Nephron progenitor cell (in vitro differentiated cells): ENCODE measurements at places on chromosomes 6 and 20.

GRCh38 chr20:36872852-36873251 is 3.1 kb upstream of the TLDC2 start:
- no peak for DNase-seq

DNA sequence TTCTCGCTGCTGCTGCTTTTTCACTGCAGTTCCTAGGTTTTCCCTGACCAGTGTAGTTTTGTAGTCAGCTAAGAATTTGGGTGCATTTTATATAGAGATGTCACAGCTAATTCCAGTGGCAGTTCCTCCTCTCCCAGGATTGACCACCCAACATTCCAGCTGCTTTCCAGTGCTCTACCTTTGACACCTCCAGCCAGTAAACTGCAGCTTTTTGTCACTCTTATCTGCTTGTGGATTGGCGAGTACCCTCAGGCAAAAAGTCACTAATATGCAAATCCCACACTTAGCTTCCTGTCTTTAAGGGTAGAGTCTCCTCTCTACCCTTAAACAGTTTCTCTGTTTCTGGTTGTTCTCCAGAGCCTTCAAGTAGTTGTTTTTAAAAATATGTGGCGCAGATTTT is 146.9 kb upstream of the KCNG1 start:
- no peak for DNase-seq

DNA sequence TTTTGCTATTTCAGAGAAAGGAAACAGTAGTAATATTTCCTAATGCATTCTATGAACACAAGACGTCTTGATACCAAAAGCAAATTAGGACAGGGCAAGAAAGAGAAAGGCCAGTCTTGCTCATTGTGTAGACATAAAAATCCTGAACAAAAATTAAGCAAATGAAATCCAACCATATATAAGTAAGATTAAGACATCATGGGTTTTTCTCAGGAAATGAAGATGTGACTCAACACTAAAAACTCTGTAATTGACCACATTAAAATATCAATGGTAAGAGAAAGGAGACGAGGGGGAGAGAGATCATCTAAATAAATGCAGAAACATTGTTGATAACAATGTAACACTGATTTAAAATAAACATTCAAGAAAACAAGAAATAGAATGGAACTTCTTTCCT is 205.4 kb downstream of the SOD2 start:
- DNase-seq: no peak

GRCh38 chr6:140857739-140858380 is 1274.9 kb upstream of the GJE1 start:
- DNase-seq: no peak

DNA sequence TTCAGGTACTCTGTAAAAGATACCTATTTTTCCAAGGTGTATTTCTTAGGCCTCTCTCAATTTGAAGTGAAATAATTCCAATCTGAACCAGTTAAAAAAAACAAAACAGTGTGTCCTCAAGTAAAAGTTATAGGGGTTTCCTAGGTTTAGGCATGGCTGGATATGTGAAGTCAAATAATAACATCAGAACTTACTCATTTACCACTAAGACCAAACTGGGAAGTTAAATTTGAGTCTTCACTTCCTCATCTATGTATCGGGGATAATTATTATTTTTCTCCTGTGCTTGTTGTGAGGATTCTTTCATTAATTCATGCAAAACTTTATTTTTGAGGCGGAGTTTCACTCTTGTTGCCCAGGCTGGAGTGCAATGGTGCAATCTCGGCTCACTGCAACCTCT is 86.2 kb upstream of the PTPRK start:
- DNase-seq: no peak

DNA sequence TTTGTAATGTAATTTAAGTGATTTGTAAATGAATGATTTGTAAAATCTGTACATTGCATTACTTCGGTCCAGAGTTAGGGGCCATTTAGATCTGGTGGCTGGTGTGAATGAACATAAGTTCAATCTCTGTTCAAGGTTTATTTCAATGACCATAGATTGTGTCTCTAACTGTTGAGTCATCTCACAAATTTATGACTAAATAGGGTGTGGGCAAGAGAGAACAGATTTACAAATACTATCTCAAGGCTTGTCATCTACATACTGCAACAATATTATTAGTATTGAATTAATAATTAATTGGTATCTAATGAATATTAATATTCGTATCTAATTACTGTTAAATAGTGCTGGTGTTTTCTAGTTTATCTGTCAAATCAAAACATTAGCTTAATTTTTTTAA is 115.3 kb upstream of the EDN1 start:
- DNase-seq: no peak

DNA sequence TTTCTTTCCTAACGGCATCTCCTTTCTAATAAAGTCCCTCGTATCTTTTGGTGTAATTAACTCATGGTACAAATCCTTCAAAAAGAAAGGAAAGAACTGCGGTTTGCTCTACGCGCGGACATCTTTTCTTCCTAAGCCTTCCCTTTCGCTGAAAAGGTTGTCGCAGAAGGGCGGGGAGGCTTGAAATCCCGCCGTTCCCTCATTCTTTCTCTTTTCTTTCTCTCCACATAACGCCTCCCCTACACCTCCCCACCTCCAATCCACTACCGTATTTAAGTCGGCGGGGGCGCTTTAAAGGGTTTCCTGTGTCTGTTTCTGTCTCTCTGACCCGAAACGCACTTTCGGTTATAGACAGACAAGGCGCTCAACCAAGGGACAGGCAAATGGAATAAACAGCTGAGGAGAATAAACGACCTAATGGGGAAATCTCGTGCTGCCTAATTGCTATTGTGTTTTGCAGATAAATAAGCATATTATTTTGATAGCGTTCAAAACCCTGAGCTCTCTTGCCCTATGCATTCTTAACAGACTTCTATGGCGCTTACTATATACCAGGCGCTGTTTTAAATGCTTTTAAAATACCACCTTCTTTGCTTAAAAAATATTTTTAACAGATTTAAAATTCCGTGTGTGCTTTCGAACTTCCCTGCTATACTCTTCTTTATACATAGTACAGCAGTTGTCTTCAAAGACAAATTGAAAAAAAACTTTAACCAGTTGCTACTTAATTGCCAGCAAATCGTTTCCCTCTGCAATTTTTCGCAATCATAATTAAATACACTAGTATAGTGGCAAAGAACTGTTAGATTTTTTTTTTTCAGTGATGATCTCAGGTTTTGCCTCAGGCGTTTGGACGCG is 2.5 kb upstream of the HEY2 start:
- DNase-seq: peak; percentile 66

- DNase-seq: no peak
Measured at GRCh38 chr20:23639490-23639958, 1.8 kb upstream of the CST3 start.

DNA sequence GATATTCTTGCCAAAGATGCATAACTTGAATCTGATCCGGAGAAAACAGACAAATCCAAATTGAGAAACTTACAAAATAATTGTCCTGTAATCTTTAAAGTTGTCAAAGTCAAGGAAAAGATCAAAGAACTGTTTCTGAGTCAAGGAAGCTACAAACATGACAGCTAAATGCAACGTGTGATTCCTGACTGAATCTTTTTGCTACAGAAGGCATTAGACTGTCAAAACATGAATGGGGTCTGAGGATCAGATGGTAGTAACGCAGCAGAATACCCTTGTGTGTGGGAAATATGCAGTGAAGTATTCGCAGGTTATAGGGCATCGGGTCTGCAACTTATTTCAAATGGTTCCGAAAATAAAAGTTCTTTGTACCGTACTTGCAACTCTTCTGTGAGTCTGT is 86.2 kb downstream of the MDGA1 start:
- no peak for DNase-seq

- no peak for DNase-seq
Measured at GRCh38 chr20:5008759-5009158, 7.4 kb upstream of the SLC23A2 start.
